Left kidney (tissue), 8 donors: ENCODE measurements at places on chromosomes 13 and 19.

- no peak for DNase-seq
Observed at GRCh38 chr13:93750676-93751075, 524.1 kb downstream of the GPC6 start.

DNA sequence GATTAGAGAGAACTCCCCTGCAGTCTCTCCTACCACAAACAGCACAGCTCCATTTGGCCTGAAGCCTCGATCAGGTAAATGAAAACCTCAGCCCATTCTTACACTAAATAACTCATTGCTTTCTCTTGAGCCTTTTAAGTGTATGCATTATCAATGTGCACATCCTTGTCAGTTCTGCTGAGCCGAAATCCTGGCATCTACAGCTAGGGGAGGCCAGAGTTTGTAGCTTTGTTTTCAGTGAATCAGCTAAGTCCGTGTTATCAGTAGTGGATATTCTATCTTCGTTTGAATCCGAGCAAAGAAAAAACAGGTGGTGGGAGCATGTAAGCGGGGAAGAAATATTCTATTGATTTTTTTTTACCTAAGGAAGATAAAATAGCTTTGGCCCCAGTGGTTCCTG, 84.4 kb downstream of the ESD start:
- no peak for DNase-seq

GRCh38 chr19:22606212-22606553, 27.9 kb upstream of the ZNF492 start:
- no peak for DNase-seq

- DNase-seq, result no peak
Observed at GRCh38 chr19:34431681-34432402, 3.7 kb downstream of the UBA2 start.

DNA sequence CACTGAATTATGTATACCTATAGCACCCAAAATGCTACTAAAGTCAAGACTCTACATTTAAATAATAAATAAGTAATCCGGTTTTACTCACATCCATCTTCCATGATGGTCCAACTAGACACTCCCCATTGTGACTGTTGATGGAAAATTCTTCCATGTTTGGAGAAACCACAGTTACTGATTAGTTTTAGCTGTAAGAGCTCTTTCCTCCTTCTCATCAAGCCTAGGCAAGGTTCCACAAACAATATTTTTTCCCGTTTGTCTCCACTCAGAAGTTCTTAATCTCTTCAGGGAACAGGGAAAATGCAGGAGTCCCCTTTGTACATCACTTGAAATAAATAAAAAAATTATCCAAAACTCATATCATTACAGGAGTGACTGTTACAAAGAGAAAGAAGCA, 70.7 kb upstream of the EDNRB start:
- DNase-seq, result no peak

- DNase-seq, result no peak
Observed at GRCh38 chr19:38378866-38379265, 4.5 kb downstream of the PSMD8 start.

DNA sequence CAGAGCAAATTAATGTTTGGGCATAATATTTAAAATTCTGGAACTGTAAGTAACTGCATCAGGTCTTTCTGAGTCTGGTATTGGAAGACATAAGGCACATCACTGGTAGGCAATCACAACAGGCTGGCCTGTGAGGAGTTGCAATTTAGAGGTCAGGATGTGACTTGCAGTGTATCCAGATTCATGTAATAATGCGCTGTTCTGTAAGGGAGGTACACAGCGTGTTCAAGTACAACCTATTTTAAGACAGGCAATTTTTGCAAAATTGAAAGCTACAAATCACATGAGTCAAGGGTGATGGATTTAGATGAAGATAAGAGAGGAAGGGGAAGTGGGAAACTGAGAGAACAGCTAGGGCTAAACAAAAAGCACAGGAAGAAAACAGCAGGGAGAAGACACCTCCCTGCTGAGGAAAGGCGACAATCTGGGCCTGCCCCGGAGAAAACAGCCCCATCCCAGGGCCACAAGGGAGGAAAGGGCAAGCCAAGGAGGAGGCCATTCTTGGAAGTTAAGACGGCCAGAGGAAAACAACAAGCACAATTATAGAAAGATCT, 138.1 kb downstream of the LACC1 start:
- no peak for DNase-seq

- no peak for DNase-seq
Observed at GRCh38 chr19:49188626-49189200, 31.1 kb downstream of the TRPM4 start.

- DNase-seq, result no peak
Observed at GRCh38 chr13:40981361-40981760, 37.8 kb downstream of the ELF1 start.

DNA sequence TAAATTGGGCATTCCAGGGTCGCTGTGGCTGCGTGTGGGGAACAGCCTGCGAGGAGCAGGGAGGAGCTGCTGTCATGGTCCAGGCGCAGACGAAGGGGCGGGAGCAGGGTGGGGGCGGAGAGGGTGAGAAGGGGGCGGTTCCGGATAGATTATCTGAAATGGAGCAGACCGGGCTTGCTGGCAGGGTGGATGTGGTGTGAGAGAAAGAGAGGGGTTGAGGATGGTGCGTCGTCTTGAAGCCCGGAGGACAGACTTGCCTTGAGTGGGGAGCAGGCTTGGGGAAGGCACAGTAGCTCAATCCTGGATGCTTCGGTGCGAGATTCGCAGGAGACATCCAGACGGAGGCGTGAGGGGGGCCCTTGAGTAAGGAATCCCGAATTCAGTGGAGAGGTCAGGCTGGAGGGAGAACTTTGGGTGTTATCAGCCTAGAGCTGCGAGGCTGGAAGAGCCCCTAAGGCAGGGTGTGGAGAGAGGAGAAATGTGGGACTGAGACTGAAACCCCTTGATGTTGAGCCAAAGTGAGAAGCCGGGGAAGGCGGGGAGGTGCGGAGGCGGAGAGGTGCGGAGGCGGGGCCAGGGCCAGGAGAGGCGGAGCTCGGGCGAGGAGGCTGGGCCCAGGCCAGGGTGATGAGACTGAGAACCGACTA, 40.6 kb downstream of the DPF1 start:
- DNase-seq, result peak; percentile 31

DNA sequence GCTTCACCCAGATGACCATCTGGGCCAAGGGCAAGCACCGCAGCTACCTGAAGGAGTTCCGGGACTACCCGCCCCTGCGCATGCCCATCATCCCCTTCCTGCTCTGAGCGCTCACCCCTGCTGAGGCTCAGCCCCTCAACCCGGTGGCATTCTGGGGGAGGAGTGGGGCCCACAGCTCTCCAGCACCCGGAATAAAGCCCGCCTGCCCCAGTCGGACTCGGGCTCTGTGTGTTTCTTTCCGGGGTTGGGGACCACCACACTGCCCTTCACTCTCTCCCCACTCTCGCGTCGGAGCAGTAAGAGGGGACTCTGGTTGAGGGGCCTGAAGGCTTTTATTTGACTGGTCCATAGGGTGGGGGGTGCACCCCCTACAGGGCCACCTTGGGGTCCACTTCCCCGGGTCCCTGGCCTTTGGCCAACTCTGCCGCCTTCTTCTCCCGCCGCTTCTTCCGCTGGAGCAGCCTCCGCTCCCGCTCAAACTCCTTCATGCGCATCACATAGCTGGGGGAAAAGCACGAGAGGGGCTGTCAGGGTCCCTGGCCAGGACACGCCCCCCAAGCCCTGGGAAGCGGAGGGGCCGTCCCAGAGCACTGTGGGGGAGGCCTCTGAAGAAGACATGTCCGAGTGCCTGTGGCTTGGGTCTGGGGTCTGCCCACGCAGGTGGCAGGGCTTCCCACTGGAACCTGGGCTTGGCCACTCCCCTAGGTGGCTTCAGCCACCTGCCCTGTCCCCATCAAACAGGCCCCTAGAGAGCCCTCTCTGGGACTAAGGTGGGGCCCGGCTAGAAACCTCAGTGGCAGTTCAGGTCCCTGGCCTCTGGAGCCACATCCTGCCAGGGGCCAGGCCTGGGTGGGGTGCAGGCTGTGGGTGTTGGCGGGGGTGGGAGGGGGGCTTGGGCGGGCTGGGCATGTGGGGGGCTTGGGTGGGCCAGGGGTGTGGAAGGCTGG, 5.8 kb downstream of the NDUFB7 start:
- DNase-seq, result no peak

DNA sequence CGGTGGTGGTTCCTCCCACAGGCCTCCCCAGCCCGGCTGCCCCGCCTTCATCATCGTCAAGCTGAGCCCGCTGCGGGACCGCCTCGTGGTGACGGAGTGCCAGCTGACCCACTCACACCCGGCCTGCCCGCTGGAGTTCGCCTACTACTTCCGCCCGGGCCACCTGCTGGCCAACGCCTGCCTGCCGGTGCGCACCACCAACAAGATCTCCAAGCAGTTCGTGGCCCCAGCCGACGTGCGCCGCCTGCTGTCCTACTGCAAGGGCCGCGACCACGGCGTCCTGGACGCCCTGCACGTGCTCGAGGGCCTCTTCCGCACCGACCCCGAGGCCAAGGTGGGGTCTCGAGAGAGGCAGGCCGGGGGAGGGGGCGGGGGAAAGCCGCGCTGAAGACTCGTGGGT, 12.0 kb downstream of the ZSWIM9 start:
- DNase-seq, result no peak

DNA sequence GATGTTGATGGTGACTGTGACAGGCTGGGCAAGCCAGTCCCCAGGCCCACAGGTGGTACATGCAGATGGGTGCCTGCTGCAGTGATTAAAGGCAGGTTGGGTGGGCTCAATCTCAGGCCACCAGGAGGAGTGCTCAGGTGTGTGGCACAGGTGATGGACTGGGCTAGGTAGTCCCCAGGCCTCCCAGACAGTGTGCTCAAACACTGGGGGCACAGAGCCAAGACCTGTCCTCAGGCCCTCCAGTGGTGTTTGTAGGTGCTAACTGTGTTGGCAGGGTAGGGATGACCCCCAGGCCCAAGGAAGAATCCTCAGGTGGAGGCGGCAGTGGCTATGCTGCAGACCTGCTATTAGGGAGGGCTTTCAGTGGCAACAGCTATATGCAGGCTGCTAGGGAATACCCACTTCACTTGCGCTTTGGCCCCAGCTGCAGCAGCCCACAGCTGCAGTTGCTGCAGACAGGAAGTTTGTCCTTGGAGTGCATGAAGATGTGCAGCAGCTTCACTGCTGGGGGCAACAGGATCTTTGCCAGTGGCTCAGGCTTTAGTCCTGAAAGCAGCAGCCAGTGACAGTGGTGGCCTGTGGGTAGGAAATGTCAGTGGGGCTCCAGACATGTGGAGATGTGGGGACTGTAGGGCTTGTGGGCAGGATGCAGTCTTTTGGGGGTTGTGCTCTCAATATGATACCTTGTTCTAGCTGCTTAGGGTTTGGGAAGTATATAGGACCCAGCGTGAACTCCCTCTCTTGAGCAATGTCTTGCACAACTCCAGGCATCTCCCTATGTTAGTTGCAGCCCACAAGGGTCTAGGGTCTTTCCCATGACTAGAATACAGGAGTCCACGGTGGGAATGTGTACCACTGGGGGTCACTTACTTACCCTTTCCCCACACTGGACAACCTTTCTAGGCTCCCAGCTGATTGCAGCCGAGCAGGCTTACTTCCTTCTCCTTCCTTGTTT, 54.1 kb upstream of the MLNR start:
- DNase-seq, result no peak

DNA sequence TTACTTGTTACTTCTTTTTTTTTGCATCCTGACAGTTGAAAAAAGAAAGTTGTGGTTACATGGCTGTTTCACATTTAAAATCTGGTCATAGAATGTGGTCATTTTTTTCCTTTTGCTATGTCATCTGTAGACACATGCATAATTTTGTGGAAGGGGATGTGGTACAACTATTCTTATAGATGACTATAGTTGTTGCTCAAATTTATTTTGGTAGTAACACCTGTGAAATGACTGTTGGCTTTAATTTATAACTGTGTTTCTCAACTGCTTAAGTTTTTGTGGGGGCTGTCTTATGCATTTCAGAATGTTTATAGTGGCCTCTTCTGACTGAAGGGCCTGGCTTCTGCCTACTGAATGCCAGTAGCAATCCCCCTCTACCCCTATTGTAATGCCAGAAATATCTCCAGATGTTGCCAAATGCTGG, 130.5 kb downstream of the PAN3 start:
- no peak for DNase-seq

DNA sequence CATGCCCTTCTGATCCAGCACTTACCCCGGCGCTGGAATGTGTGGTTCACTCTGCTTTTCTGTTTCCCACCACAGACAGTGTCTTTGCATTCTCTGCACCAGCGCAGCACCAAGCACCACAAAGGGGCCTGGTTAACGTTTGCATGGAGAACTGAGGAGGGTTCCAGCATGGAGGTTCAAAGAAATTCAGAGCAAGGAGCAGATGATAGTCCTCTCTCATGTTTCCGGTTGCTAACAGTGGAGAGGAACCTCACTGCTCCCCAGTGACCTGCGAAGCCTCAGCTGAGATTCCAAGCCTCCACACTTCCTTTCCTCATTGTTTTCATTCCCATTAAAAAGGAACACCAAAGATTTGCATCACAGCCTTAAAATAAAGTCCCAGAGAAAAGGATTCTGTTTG, 99.7 kb downstream of the STARD13 start:
- DNase-seq, result no peak

DNA sequence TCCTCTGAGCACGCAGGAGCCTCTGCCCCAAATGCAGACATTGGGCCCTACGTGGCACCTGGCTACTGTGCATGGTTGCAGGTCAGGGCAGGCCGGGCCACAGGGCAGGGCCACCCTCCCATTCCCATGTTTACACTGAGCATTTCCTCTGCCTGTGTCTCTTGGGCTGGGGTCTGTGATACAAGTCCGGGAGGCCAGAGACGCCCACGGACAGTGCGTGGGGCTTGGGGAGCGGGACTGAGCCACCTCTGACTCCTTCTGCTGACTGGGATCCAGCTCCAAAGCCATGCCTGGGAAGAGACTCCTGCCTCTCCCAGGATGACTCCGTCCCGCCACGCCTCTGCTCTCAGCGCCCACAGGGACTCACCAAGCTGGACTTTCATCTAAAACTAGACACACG, 18.8 kb downstream of the GAS6 start:
- no peak for DNase-seq

DNA sequence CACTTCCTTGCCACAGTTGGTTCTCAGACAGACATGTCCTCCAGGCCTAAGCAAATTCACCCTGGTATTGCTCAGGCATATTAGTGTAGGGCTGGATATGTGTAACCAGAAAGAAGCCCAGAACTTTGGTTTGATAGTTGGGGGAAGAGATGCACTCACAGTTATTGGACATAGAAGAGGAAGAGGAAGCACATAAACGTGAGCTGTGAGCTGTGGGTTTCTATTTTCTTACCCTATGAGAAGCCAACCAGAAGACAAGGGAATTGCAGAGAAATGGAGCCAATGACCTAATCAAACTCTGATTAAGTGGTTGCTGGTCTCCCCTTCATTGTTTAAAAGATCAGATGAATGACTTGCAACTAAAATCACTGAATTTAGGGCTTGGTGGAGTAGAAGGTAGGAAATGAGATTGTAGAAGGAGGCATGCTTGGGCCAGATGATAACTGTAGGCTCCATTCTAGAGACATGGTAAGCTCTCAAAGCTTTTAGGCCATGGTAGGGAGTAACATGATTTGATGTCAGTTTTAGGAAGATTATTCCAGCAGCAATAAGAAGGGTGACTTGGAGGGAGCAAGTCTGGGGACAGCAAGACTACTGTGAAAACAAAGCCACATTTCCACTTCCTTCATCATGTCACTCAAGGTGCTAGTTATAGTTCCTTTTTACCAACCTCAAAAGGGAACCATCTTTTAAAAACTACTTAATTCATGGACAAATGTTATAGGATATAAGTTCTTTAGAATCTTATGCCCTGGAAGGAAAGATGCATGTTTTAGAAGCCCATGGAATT, 24.1 kb upstream of the WDFY2 start:
- no peak for DNase-seq
